ENCODE measurements at places on chromosomes 13 and 19. TPM values are rescaled to one million over a fixed set of nuclear protein-coding genes. Genes with fewer than 3 reads are reported as not detected.

KLK1 gene
- total RNA-seq, result 0.28 TPM

JUND gene
- 51.7 TPM for total RNA-seq

HSPB6 gene
- total RNA-seq, result 0.24 TPM

CALR3 gene
- total RNA-seq, result not detected

TMPRSS9 gene
- not detected for total RNA-seq

MTUS2 gene
- total RNA-seq, result not detected

APLP1 gene
- total RNA-seq, result 93.9 TPM

ZNF626 gene
- not detected for total RNA-seq

ZNF433 gene
- not detected for total RNA-seq

NLRP5 gene
- 0.07 TPM for total RNA-seq

PSG2 gene
- 0.07 TPM for total RNA-seq

GSX1 gene
- total RNA-seq, result not detected

PSG3 gene
- 0.07 TPM for total RNA-seq

STARD13 gene
- total RNA-seq, result 6.4 TPM

KCNN1 gene
- 0.92 TPM for total RNA-seq

CGB5 gene
- total RNA-seq, result 0.61 TPM

PCP2 gene
- total RNA-seq, result not detected

PCDH8 gene
- total RNA-seq, result not detected

ZNF571 gene
- 0.55 TPM for total RNA-seq

HAUS5 gene
- total RNA-seq, result 14.6 TPM

MUC16 gene
- total RNA-seq, result 0.03 TPM

DAPK3 gene
- 46.6 TPM for total RNA-seq

C13orf42 gene
- total RNA-seq, result not detected

LPAR2 gene
- 4.7 TPM for total RNA-seq

ZNF235 gene
- total RNA-seq, result 3.4 TPM

IQCN gene
- total RNA-seq, result 0.92 TPM

Measured in A549 treated with AZD2906 at 1 μM for 4 hours (cell line).